Cardiac atrium fibroblast (primary cell): ENCODE measurements at places on chromosomes 11 and 22. TPM values are rescaled to one million over a fixed set of nuclear protein-coding genes. Genes with fewer than 3 reads are reported as not detected.

LRRC56 gene
- 0.16 and 1.3 TPM in 2 replicates for total RNA-seq

SEPTIN3 gene
- total RNA-seq = not detected in 2 replicates

HTR3B gene
- total RNA-seq = not detected in 2 replicates

CREB3L1 gene
- total RNA-seq = 31.3 and 41.9 TPM in 2 replicates

CELSR1 gene
- 2.3 and 5.5 TPM in 2 replicates for total RNA-seq

NAALAD2 gene
- total RNA-seq = 0.65 and 0.90 TPM in 2 replicates

SUSD2 gene
- 25.3 and 54.0 TPM in 2 replicates for total RNA-seq

SMC1B gene
- not detected in 2 replicates for total RNA-seq

C22orf15 gene
- not detected in 2 replicates for total RNA-seq
